ENCODE measurements at places on chromosomes 12 and 14.

- DNase-seq, result no peak
These were observed 15.2 kb downstream of the SLC7A8 start for GRCh38 chr14:23168246-23168645.

DNA sequence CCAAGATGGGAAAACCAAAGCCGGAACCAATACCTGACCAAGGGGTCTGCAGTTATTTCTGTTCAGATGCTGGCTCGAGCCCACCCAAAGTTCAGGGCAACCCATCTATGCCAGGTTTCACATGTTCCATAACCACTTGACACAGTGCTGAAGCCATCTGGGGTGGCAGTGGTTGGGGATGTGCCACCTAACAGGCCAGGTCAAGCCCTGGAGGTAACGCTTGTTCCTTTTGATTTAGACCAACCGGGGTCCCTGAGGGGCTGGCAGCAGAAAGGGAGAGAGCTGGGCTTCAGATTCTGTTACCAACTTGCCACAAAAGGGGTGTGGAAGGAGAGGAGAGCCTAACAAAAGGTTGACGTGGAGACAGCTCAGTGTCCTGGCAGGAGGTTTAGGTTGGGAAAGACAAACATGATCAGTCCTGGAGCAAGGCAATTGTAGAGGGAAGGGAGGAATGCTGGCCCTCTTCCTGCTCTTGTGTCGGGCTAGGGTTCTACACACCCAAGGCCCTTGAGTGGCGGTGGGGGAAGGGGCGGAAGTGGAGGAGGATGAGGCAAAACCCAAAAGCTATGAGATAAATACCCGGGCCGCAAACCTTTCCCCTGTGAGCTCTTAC lies 31.9 kb downstream of the CACNA2D4 start:
- DNase-seq, result no peak

DNA sequence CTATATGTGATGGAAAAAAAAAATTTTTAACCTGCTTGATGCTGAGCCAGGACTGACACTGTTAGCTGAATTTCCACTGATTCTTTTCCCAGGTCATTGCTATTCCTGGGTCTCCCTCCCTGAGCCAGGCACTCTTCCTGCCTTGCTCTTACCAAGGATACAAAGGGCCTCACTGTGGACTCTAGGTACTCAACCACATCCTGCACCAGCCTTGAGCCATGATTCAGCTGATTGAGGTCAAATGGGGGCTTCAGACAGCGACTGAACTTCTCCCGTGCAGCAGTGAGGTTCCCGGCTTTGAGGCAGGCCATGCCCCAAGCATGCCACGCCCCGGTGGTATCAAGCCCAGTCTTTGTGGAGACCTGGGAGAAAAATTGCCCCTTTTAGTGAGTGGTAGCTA lies 54.3 kb downstream of the ZFYVE26 start:
- DNase-seq, result no peak

DNA sequence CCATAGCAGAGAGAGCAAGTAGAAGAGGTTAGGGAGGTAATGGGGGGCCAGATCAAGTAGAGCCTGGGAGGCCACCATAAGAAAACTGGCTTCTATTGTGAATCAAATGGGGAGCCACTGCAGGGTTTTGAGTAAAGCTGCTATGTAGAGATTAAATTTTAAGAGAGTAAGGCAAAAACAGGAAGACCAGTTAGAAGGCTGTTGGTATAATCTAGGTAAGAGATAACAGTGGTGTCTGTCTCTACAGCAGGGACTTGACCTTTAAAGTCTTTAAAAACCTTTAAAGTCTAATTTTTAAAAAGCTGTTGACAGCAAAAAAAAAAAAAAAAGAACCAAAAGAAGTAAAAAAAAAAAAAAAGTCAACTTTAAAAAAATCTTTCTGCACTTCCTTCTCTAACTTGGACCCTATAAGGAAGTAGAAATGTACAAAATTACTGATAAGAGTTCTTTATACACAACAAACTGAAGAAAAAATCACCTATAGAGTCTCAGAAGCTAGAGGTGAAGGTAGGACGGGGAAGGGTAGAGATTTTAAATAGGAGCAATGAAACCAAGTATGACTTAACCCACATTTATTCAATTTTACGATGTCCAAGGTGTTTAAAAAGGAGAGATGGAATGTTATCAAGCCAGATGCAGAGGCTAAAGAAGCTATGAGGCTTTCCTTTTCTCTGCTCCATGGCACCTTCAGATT lies 26.1 kb downstream of the SGPP1 start:
- no peak for DNase-seq
